ENCODE measurements at places on chromosomes 6 and 20. TPM values are rescaled to one million over a fixed set of nuclear protein-coding genes. Genes with fewer than 3 reads are reported as not detected.

- DNase-seq, result no peak
Observed at GRCh38 chr6:133937909-133938308, 15.1 kb upstream of the TBPL1 start.

HTR1E gene
- not detected for total RNA-seq

SNAP25 gene
- 3.9 TPM for total RNA-seq

NFATC2 gene
- total RNA-seq, result 86.4 TPM

SMOC2 gene
- not detected for total RNA-seq

All from activated T-helper 1 cell treated with anti-CD3 and anti-CD28 coated beads, Interleukin-12 subunit alpha, Interleukin-12 subunit beta, Interleukin-2, Interleukin-4 antibody, amounts not matched to agents 30 ng/mL and 10 ng/mL and 1 ng/mL, durations not matched to agents 14 hours and 24 hours and 36 hours (primary cell).